NCI-H146 (cell line): ENCODE measurements at places on chromosomes 2 and 18.

DNA sequence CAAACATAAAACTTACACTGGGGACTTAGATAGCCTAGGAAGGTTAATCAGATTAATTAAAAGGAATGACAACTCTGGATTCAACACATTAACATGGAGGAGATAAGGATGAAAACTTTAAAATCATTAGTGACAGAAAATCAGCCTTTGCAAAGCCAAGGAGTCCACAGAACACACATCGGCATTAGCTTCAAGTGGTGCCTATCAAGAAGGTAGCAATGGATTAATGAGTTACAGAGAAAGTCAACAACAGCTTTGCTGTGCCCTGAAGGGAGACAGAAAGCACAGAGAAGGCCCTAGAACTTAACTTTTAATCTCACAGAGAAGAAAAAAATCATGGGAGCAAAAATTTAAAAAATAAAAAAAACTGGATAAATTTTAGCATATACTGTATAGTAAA, 88.6 kb downstream of the KCNH7 start:
- no peak for DNase-seq

- peak; percentile 88 for DNase-seq
Observed at GRCh38 chr18:49135877-49136276, 185.1 kb upstream of the SMAD7 start.

GRCh38 chr2:113276216-113276760, 2.4 kb downstream of the PAX8 start:
- DNase-seq: no peak

- DNase-seq: no peak
Observed at GRCh38 chr2:197867624-197868023, 63.2 kb downstream of the PLCL1 start.

- no peak for DNase-seq
Observed at GRCh38 chr18:1599196-1599595, 694.5 kb downstream of the ADCYAP1 start.

DNA sequence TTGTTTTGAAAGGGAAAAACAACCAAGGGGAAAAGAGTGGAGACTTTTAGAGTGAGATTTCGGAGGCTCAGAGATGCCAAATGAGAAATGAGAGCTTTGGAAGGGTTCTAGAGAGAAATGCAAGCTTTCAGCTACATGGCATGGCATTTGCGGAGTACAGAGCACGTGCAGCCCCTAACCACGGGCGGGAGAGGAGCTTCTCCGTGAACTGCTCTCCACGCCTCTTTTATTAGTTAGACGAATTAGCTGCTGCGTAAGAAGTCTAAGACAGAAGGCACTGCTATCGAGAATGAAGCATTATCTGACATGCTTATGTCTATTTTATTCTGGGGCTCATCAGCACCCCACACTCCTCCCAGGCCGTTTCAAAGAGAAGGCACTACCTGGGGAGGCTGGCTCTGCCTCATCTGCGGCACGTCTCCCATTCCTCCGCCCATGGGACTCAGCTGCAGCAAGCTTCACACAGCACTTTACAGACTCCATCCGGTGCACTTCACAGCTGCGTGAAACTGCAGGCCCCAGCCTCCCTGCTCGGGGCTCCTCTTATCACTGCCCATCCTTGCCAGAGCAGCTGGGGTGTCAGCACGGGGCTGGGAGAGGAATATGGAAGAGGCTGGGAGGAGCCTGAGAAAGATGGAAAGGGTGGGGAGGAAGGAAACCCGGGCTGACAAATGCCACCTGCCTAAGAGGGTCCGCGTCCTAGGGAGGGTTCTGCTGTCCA, 207.3 kb upstream of the APCDD1 start:
- DNase-seq: no peak

- no peak for DNase-seq
Observed at GRCh38 chr2:204869132-204869823, 324.0 kb downstream of the PARD3B start.

DNA sequence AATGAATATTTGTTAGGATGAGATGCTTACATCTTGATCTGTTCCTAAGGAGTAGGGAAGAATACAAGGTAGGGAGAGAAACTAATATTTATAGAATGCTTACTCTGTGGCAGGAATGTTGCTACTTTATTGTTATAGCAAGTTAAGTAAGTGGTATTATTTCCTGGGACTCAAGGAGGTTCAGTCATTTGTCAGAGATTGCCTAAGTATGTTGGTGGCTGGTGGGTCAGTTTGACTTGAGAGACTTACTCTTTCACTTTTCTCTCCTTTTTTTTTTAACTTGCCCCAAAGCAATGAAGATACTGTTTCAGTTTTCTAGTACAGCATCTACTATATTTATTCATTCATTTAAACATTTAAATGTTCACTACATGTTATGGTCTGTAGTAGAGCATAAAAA, 209.2 kb upstream of the STON1 start:
- DNase-seq: no peak

- DNase-seq: no peak
Observed at GRCh38 chr2:150045601-150046000, 441.9 kb downstream of the RND3 start.

GRCh38 chr2:26521054-26521912, 43.4 kb upstream of the OTOF start:
- peak; percentile 66 for DNase-seq

DNA sequence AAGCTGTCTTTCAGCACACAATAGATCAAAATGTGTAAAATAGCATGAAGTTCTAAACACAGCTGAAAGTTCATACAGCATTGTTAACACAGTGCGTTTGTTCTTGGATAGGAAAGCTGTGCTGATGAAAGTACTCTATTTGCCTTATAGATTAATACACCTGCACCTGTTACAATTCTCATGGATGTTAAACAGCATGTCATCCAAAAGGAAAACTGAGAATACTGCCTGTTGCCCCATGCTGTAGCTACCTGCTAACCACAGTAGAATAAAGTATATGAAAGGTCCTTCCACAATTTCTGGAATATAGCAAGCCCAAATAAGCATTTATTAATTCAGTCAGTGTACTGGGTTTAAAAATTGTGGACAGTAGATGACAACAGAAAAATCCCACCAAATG, 166.7 kb upstream of the DTNA start:
- peak; percentile 78 for DNase-seq

- DNase-seq: no peak
Observed at GRCh38 chr2:24330161-24330560, 30.2 kb downstream of the ITSN2 start.

- DNase-seq: no peak
Observed at GRCh38 chr2:9092383-9093282, 89.1 kb upstream of the MBOAT2 start.
